ENCODE measurements at places on chromosomes 2 and 18.

- DNase-seq = no peak
These were observed 26.1 kb upstream of the ACVR2A start for GRCh38 chr2:147818741-147819140.

- DNase-seq = no peak
These were observed 228.6 kb upstream of the SPHKAP start for GRCh38 chr2:228410061-228410460.

- no peak for DNase-seq
These were observed 55.1 kb downstream of the TWSG1 start for GRCh38 chr18:9389706-9390105.

DNA sequence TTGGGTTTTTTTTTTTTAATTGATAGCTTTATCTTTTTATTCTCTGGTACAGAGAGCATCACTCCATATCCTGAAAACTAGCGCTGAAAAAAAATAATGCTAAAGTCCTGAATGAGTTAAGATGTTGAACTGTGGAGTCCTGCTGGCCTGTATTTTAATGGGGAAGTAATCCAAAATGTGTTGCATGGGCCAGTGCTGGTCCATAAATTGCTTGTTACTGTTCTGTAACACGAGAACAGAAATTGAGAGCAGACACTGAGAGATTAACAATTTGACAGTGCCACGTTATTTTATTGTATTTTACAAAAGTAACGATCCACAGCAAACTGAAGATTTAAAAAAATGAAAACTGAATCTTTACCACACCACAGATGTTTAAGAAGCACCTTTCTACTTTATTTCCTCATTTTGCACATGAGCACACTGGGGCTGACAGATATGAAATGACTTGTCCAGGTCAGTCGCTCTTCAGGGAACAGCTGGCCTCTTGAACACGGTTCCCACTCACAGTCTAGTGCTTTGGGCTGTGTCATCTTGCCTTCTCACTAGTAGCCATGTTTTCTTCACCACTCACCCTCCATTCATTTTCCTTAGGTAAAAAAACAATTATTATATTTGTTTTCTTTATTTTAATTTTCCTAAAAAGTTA, 35.3 kb downstream of the ZCCHC2 start:
- no peak for DNase-seq

DNA sequence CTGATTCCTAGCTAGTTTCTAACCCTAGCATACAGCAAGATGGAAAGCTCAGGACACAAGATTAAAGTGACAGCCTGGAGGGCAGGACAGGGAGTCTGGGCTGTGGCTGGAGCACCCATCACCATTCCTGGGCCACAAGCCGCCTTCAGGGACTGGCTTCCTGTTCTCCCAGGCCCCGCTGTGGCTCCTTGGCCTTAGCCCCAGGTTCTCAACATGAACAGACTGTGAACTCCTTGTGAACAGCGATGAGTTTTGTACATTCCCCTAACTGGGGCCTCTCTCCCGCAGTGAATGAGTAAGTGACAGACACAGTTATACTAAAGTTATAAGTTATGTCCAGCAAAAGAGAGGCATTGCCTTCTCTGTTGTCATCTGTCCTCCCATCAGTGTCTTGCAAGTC, 35.9 kb upstream of the SLC14A1 start:
- DNase-seq = no peak

Data from T-helper 17 cell (primary cell).